Lung (tissue), 17 donors: ENCODE measurements at places on chromosomes 5 and 9.
A peak's percentile ranks its signal among the peaks of the same experiment; 100 is the strongest.

- no peak for DNase-seq
Observed at GRCh38 chr5:128156521-128156920, 73.0 kb downstream of the SLC12A2 start.

DNA sequence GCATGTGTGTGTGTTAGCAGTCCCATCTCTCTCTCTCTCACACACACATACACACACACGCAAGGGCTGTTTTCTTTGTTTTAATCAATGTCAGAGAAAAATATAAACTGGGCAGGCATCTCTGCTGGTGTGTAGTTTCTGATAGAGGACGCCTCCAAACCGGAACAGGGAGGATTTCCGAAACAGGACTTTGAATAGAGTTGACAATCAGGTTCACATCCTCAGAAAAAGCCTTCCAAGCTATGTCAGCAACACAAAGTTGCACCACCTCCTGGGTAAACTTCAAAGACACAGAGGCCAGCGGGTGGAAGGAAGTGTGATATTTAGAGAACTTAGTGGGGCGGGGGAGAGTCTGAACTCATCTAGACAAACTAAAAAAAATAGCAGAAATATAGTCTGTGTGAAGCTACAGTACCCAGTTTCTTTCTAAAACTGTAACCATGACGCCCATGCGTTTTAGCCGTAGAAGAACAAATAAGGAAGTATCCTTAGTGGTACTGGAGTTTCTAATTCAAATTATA, 1.2 kb downstream of the ST8SIA4 start:
- DNase-seq = peak; percentile 82

DNA sequence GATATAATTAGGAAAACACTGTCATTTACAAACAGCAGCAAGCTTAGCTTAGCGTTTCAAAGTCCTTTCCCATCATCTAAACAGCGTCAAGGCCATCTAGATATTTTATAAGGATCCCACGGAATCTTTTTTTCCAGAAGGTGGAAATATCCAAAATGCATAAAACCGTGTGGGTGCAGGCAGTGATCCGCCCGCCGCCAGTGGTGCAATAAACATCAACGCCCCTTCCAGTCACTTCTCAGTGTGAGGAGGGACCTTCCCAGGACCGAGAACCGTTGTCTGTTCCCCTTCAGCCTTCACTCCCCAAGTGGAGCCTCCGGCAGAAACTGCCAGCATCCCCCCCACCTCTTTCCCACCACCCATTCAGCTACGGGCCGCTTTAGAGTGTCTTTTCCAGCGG, 22.9 kb downstream of the OLFM1 start:
- no peak for DNase-seq

GRCh38 chr5:104859437-104859836, 1296.8 kb upstream of the NUDT12 start:
- no peak for DNase-seq

GRCh38 chr5:40399349-40399748, 280.4 kb upstream of the PTGER4 start:
- no peak for DNase-seq

- no peak for DNase-seq
Observed at GRCh38 chr5:131944702-131945550, 537 bp downstream of the MEIKIN start.

DNA sequence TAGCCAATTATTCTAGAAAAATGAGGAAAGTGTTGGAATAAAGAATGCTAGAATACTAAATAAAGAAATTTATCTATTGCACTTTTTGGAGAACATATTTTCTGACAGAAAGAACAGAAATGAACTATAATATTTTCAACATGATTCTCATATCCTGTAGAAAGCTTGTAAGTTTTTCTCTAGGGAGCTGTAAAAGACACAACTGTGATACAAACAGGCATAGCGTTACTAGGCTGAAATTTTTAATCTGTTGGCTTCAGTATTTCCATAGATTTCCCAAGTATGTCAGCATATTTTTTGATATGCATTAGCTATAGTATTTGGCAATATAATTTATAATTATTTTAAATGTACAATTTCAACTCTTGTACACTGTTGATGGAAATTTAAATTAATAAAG, 31.3 kb downstream of the ANXA1 start:
- no peak for DNase-seq

GRCh38 chr5:61790678-61791077, 458.6 kb downstream of the ZSWIM6 start:
- no peak for DNase-seq

- no peak for DNase-seq
Observed at GRCh38 chr9:125807079-125807478, 59.9 kb downstream of the PBX3 start.

- no peak for DNase-seq
Observed at GRCh38 chr5:32462618-32463017, 18.1 kb upstream of the ZFR start.

DNA sequence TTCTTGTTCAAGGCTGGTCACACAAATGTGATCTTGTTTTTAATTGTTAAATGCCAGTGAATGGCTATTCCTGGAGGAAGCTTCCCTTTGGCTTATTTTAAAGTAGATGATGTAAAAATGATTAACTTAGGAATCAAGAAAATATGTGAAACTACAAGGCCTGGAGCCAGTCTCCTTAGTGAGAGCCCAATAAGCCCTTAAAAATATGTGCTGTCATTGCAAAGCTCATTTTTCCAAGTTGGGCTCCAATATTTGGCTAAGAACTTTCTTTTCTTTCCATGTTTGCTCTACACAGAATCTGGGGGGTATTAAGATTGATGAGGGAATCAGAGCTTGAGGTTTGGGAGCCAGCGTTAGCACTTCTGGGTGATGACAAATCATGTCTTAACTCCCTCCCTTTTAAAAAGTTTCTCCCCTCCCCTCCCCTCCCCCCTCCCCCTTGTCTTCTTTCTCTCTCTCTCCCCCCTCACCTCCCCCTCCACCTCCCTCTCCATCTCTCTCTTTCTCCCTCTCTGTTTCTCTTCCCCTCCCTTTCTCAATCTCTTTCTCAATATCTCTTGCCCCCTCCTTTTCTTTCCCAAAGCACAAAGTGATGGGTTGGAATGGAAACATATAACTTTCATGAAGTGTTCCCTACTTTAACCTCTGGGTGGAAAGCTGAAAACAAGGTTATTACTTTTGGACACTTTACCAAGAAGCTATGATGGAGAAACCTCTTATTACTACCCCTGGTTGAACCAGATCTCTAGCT, 86.0 kb downstream of the FBXL7 start:
- no peak for DNase-seq

DNA sequence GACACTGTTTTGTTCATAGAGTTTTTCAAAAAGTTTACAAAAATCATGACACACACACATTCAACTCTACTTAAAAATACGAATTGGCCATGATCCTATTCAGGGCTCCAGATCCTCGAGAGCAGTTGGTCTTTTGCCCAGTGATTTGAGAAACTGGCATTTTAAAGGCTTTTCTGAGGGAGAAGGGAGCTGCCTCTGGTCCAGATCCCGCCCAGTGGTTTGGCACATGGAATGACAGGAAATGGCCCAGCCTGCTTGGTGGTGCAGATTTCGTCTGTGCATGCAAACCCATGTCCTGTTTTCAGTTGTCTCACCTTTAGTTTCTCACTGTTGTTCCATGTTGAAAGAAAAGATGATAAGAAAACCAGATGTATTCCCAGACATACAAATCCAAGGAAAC, 3.6 kb downstream of the CAMK4 start:
- DNase-seq = peak; percentile 80

DNA sequence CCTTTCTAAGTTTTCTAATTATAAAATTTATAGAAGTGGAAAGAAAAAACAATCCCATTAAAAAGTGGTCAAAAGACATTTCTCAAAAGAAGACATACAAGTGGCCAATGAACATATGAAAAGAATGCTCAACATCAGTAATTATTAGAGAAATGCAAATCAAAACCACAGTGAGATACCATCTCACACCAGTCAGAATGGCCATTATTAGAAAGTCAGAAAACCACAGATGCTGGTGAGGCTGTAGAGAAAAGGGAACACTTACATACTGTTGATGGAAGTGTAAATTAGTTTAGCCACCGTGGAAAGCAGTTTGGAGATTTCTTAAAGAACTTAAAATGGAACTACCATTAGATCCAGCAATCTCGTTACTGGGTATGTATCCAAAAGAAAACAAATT, 23.7 kb upstream of the PLPP1 start:
- DNase-seq = no peak

- DNase-seq = no peak
Observed at GRCh38 chr5:72456391-72457074, 50.7 kb downstream of the ZNF366 start.

DNA sequence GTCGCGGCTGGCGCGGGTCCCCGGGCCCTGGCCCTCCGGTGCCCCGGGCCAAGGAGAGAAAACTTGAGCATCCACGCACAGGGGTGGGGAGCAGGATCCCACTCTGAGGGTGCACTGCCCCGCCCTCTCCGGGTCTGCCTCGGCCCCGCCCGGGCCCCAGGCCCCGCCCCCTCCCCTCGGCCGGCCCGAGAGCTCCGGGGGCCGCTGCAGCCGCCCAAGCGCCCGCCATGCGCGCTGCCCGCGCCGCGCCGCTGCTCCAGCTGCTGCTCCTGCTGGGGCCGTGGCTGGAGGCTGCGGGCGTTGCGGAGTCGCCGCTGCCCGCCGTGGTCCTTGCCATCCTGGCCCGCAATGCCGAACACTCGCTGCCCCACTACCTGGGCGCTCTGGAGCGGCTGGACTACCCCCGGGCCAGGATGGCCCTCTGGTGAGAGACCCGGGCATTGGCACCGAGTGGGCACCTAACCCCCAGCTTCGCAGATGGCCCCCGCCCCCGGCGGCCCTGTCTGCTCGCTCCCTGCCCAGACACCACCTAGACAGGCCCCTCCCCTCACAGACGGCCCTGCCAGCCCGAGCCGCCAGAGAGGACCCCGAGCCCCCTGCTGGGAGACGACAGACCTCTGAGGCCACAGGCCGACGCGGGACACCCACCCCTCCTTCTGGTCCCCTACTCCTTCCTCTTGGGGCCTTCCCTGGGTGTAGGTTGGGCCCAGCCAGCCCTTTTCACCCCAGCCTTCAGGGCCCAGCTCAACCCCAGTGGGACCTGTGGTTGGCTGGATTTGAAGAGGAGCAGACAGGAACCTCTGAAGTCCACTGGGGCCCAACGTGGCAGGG, at the start of gene CERCAM:
CERCAM (plus strand) TSS at position 207 of the 831 bp plus-strand sequence; CDS start at position 228, 21 bp downstream.
- peak; percentile 73 for DNase-seq

- DNase-seq = no peak
Observed at GRCh38 chr5:9468060-9468388, 77.9 kb downstream of the SEMA5A start.

GRCh38 chr9:115640887-115641286, 512.7 kb upstream of the PAPPA start:
- no peak for DNase-seq

GRCh38 chr9:120710110-120710981, 3.9 kb downstream of the MEGF9 start:
- DNase-seq = peak; percentile 60

DNA sequence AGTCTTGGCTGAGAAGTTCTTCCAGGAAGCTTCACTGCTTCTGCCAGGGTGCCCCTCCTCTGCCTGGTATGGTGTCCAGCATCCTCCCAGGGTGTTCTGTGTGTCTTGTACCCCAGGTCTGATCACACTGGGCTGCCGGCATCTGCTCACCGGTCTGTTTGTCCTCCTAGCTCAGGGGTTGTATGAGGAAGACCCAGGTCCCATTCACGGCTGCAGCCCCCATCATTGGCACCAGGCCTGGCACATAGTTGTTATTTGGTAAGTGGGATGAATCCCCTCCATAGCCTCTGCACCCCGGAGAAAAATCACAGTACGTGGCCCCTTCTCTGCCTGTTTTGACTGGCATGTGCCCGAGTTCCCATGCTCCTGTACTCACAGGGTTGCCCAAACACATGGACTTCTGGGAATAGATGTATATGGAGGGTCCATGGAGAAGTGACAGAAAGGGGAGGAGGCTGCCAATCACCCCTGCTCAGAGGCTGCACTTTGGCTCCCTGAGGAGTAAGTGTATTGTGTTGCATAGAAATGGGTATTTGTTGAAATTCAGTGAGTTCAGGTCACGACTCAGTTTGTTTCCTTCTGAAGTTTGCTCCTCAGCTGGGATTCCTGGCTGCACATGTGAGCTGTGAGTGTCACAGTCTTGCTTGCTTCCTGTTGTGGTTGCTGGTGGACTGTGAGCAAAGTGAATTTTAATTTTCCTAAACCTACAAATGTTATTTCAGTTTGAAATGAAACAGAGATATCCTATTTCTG, 96.2 kb downstream of the HSPA4 start:
- peak; percentile 44 for DNase-seq

- DNase-seq = no peak
Observed at GRCh38 chr9:15967068-15967467, 414.2 kb downstream of the CCDC171 start.

DNA sequence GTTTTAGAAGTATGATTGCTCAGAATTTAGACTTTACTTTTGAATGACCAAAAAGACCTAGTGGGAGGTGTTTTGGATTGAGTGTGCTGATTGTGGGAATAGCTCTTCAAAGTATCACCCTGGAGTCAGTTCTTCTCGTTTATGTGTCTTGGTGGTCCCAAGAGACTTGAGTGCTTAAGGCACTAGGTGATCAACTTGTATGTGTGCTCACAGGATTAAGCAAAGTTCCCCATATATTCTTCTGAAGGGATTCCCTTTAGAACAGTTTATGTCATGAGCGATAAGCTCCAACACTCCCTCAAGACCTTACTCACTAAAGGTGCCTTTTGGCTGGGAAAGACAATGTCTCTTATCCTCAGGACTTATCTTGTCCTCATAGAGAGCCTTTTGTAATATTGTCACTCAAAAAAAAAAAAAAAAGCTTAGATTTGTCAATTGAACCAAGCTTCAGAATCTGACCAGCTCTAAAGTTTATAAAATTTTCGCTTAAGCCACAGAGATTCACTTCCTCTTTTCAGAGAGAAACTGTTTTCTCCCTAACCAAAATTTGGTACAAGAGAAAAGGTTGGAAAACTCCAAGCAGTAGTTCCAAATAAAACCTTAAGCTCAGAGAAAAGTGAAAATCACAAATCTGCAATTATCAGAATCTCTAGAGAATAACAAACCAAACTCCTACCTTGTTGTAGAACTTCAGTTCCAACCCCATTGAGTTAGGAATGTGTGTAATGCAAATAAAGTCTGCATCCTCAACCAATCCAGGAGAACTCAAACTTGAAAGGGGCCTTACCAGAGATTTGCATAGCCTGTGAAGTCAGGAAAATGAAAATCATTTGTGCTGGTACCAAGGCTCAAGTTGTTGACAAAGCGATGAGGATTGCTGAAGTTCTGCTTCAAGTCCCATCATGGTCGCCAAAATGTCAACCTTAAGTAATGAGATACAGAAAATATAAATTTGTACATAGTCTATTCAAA, 40.0 kb upstream of the PDZD2 start:
- no peak for DNase-seq
